CD14-positive monocyte (primary cell): ENCODE measurements at places on chromosomes 1 and 21.

DNA sequence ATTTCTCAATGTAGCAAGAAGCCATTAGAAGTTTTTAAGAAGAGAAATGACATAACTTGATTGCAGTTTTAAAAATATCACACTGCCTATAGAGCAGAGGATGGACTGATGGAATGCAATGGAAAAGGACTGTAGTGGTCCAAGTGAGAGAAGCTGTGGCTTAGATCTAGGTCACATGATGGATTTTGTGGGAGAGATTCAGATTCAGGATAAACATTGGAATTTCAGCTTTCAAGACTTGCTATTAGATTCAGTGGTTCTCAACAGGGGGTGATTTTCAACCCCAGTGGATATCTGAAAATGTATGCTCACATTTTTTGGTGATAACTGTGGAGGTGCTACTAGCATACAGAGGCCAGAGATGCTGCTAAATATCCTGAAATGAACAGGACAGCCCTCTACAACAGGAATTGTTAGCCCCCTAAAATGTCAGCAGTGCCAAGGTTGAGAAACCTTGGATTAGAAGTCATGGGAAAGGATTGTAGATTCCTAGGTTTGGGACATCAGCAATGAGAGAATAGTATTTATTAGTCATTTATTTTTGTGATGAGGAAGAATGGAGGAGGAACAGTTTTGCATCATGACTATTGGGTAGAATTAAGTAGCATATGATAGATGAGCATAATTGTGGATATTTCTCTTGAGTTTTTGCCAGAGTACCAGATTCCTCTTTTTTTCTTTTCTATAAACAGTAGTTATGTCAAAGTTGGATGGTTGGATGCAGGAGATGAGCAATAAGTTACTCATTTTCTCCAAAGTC is 30.1 kb upstream of the KCNK2 start:
- DNase-seq = no peak

DNA sequence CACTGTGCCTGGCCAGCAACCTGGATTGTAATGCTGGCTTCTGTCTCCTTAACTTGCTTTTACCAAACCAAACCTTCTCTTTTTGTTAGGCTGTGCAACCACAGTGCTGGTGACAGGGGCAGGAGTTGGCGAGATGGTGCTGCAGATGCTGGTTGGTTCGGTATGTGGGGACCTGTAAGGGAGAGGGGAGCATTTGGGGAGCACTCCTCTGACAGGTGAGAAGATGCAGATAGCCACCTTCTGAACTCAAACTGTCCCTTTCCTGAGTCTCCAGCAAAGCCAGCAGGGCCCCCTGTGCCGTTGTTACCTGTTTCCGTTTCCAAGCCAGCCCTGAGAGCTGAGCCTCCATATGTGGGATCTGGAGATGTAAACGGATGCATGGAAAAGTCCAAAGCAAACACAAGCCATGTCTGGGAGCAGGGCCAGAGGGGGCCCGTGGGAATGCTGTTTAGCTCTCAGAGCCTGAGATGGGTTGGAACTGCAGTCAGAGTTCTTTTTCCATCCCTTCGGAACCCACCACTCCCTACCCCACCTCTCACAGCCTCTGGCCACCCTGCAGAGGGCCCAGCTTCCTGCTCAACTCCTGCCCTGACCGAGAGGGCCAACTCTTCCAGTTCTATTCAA is 34.0 kb downstream of the ELK4 start:
- DNase-seq = no peak

DNA sequence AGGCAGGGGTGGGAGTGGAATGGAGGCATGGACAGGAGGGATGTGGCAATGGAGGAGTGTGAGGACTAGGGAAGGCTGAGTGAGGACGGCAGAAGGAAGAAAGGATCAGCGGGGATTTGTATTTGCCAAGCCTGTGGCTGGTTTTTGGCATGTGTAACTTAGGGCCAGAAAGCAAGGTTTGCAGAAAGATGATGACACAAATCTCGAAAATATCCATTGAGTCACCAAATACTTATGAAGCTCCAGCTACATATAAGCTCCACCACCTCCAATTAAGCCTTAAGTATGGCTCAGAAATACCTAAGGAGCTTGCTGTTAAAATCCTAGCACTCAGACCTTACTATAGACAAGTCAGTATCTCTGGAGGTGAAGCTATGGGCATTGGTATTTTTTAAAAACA is 90.1 kb downstream of the OMA1 start:
- no peak for DNase-seq

DNA sequence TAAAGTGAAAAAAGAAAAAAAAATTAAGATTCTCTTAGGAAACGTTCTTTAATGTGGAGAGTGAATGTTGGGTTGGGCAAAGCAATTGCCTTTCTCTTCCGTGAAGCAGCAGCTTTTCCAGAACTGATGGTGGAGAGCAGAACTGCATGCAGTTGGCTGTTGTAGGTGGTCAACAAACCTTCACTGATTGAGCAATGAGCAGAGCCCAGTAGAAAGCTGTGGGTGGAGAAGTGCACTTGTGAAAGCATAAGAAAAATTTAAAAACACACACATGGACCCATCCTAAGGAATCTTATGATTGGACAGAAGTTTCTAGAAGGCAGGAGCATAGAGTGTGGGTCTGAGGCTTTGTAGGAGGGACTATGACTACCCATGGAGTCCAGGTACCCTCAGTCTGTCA is 4.5 kb downstream of the PRELP start:
- DNase-seq = no peak

- no peak for DNase-seq
Observed at GRCh38 chr21:34276711-34277425, 86.9 kb upstream of the KCNE2 start.

DNA sequence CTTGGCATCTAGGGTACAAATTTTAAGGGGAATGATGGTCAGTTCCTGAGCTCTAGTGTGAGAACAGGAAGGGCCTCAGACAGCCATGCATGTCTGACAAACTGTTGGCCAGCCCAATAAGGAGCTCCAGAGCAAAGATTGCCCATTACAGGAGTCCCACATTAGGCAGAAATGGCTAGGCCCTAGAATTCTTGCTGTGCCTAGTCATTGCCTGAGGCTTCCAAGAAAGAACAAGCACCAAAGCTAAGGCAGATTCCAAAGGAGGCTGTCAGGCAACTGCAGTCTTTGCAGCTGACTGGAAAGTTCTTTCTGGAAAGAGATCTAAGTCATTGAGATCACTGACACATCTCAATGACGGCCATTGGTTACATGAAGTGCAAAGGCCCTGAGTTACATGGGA is 3.9 kb upstream of the STIL start:
- DNase-seq = no peak

DNA sequence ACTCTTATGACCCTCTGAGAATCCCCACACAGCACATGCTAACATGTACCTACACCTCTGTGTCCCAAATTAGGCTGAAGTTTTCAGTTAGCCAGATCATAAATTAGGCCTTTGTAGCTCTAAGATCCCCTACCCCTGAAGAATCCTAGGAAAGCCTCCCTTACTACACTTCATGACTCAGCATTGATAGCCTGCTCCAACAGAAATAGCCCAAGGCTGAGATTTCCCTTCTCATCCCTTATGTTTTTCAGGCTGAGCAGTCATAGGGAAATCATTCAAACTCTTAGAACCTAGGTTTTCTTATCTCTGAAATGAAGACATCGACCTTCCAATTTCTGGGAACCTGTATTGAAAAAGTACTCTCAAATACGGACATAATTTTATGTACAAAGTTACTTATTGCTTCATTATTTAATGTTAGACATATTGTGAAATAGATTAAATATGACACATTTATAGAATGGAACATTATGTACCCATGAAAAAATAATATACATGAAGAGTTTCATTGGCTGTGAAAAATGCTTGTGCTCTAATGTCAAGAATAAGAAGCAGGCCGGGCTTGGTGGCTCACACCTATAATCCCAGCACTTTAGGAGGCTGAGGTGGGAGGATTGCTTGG is 122.4 kb upstream of the UBE2U start:
- DNase-seq = no peak

- no peak for DNase-seq
Observed at GRCh38 chr1:56533197-56533596, 46.2 kb downstream of the PLPP3 start.

GRCh38 chr1:94884106-94884505 is 42.8 kb downstream of the CNN3 start:
- DNase-seq = no peak

DNA sequence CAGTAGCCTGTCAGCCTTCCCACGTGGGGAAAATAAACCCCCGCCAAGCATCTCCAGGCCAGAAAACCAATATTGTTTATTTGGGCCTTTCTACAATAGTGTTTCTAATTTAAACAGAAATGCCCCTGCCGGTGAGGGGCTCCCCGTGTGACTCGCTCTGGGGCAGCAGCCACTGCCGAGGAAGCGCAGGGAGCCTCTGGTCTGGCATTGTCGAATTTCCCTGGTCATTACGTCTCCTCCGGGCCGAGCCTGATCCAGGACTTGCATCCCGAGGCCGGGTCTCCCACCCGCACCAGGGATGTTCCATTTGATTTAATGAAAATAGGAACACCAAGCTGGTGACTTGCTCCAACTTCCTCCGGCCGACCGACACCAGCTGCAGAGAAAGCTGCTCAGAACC is 20.5 kb downstream of the PRDM16 start:
- no peak for DNase-seq

GRCh38 chr1:107309962-107310361 is 169.1 kb downstream of the NTNG1 start:
- no peak for DNase-seq

DNA sequence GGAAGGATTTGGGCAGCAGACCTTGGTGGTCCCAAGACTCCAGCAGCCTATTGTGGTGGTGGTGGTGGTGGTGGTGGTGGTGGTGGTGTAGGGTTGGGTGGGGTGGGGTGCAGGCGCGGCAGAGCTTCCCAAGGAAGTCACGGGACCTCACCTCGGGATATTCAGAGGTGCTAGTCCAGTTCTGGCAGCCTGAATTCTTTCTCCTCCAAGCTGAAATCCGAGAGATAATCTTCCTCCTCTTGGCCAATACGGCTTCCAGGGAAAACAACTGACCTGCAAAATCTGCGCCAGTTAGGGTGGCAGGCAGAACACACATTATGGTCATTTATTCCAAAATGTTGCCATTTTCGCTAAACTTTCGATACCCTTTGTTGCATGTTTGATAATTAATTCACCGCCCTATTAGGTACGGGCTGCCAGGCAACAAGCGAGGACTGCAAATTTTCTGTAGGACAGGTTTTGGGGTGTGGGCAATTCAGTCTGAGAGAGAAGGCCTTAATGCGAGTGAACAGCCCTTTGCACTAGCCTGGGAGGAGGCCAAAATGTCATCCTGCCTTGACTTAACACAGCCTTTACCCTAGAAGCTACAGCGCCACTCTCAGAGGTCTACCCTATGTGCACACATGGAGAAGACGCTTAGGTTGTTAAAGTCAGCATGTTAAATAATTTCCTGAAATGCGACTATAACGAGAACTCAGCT is 33.2 kb upstream of the BSDC1 start:
- no peak for DNase-seq

GRCh38 chr1:84689514-84690396 is 506 bp downstream of the SSX2IP start:
- peak; percentile 25 for DNase-seq

GRCh38 chr1:23188434-23188884 is 19.8 kb upstream of the LUZP1 start:
- no peak for DNase-seq

DNA sequence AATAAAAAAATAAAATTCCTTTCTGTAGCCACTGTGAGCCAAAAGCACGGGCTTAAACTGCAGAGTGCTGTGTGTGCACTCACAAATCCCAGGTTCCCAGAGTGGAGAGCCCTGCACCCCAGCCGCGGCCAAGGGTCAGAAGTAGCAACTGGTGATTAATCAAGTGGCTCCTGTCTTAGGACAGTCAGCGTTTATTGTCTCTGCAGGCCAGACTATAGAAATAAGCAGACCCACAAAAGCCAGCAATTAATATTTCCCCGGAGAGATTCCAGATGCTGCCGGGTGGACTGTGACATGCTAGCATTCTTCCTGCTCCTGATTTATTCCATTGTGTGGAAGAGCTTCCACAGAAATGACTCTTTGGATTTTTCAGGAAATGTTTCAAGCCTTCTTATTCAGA is 412.2 kb downstream of the KIF26B start:
- DNase-seq = no peak

GRCh38 chr1:70518106-70518505 is 107.0 kb downstream of the CTH start:
- no peak for DNase-seq

DNA sequence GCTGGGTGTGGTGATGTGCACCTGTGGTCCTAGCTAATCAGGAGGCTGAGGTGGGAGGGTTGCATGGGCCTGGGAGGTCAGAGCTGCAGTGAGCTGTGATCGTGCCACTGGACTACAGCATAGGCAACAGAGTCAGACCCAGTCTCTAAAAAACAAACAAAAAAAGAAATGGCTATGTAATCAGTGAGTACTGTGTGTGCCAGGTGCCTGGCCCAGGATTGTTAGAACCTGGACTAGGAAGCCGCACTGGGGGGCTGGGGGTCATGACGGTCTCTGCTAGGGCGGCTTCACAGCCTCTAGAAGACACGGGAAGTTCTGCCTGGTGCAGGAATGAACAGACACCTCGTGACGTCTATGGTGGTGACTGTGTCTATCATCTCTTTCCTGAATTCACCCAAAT is 8.5 kb downstream of the TMEM9 start:
- DNase-seq = no peak

DNA sequence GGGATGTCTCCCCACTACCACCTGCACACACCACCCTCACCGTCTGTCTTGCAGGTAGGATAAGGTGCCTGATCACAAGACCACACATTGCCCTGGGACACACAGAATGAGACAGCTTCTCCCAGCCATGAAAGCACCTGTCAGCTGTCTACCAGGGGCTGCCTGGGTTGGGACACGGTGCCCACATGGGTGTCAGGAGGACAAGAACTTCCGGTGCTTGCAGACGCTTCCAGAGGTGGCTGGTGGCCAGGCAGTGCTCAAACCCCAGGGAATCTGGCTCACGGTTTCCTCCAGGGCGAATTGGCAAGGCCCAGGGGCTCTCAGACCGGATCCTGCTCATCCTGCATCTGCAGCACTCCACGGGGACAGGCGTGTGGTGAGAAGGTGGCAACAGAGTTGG is 182.6 kb upstream of the ARHGEF16 start:
- no peak for DNase-seq

DNA sequence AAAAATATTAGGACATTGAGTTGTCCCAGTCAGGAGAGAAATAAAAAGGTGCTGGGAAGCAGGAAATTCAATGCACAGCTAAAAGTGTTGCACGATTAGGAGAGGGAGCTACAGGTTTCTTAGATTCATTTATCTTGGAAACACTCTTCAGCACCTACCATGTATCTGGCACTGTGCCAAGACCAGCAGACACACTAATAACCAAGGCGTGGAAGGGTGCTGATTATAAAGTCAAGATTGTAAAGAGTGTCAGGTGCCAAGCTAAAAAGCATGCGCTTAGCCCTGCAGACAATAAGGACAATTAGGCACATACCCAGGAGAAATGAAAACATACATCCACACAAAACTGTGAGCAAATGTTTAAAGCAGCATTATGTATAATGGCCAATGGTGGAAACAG is 129.9 kb downstream of the DSCAM start:
- DNase-seq = no peak

- DNase-seq = peak; percentile 25
Observed at GRCh38 chr1:212950243-212951125, at the start of gene VASH2. Gene VASH2 (plus strand): TSS chr1:212950541. CDS start chr1:212951543, 1,002 bp downstream.

DNA sequence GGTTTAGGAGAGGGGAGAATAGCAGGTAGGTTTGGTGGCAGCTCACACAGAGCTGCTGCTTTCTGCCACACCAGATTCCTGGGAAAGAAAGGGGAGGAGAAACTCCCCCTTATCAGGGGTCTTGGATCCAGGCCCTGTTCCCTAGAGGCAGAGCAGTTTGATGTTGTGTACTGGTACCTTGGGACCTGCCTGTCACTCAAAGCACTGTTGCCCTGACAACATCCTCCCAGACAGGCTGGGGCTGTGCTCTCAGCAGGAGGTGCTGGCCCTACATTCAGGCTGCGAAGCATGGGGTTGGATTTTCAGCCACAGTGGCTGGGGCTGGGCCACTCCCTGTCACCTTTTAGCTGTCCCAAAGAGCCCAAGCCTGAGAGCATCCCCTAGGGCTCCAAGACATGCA is 188.0 kb downstream of the GRIK3 start:
- no peak for DNase-seq
